ENCODE measurements at places on chromosomes 2 and 18.

DNA sequence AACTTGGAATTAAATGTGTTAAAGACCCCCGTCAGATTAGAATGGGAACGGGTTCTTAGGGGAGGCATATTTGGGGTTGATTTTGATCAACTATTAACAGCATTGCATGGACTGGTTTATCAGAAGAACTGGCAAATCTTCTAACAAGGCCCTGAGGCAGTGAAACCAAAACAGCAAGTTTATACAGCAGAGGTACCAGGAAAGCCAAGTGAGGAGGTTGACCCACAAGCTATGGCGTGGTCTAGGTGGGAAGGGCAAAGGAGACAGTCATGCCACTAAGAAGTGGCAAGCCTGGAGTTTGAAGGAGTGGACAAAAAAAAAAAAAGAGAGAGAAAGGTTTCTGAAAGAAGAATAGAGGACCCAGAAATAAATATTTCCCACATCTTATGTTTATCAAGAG, 187.0 kb downstream of the MREG start:
- DNase-seq, result no peak

- DNase-seq, result no peak
Measured at GRCh38 chr18:7307526-7307925, 76.6 kb downstream of the LRRC30 start.

GRCh38 chr2:192932376-192932775, 737.6 kb upstream of the TMEFF2 start:
- DNase-seq, result no peak

GRCh38 chr2:37786191-37786698, 114.8 kb upstream of the CDC42EP3 start:
- no peak for DNase-seq

- no peak for DNase-seq
Measured at GRCh38 chr2:98623657-98624056, 15.3 kb downstream of the UNC50 start.

- DNase-seq, result no peak
Measured at GRCh38 chr2:161415987-161416707, at the start of gene TBR1. Gene TBR1 (plus strand): TSS chr2:161416297. CDS start chr2:161416411, 114 bp downstream.

DNA sequence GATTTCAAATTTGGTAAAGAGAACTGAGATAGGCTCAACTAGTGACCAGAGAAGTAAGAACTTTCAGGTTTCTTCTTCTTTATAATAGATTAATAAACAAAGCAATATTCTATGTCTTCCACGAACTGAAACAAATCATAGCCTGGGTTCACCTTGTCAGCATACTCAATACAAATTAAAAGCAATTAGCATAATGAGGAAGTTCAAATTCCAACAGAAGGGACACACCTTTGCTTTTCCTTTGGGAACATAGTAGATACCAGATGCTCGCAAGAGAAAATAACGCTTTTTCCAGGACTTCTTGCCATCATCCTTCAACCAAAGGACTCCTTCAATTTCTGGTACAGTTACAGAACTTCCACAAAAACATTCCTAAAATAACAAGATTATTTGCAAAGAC, 79.9 kb downstream of the RAPH1 start:
- no peak for DNase-seq

DNA sequence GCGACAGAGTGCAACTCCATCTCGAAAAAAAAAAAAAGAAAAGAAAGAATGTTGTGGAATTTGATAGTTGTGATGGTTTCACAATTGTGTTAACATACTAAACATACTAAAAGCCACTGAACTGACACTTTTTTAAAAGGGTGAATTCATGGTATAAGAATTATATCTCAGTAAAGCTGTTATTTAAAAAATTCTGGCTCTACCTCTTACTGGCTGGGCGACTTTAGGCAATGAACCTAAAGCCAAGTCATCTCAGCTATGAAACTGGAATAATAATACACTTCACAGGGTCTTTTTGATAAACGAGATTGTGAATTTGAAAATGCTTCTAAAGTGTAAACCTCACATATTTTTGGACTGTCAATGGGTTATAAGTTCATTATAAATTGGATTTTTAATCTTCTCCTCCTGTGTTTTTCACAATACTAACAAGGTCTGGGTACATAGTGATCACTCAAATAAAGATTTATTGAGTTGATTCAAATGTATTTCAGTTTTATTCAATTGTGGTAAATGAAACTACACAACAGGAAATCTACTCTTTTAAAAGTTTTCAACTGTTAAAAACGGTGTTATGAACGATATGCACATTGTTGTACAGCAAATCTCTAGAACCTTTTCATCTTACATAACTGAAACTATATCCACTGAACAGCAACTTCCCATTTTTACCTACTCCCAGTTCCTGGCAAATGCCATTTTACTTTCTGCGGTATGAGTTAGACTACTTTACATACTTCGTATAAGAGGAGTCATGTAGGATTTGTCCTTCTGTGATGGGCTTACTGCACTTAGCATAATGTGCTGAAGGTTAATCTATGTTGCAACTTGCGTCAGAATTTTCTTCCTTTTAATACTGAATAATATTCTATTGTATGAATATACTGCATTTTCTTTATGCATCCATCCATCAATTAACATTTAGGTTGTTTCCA, 43.0 kb upstream of the GTF2A1L start:
- DNase-seq, result no peak

- DNase-seq, result no peak
Measured at GRCh38 chr2:164560181-164560792, 61.0 kb downstream of the GRB14 start.

DNA sequence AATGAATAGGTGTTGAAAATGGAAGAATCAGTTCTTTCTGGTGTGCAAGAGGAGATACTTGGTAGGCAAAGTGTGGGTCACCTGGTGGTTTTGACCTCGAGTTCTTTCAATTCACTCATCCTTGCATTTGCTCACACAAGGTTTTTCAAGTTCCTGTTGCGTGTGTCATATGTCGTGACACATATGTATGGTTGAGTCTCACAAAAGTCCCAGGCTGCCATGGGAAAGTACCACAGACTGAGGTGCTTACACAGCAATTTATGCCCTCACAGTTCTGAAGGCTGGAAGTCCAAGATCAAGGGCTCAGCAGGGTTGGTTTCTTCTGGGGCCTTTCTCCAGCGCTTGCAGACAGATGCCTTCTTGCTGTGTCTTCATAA, 64.4 kb downstream of the NCK2 start:
- no peak for DNase-seq

GRCh38 chr2:135797497-135798274, 39.3 kb downstream of the LCT start:
- DNase-seq, result peak; percentile 30

DNA sequence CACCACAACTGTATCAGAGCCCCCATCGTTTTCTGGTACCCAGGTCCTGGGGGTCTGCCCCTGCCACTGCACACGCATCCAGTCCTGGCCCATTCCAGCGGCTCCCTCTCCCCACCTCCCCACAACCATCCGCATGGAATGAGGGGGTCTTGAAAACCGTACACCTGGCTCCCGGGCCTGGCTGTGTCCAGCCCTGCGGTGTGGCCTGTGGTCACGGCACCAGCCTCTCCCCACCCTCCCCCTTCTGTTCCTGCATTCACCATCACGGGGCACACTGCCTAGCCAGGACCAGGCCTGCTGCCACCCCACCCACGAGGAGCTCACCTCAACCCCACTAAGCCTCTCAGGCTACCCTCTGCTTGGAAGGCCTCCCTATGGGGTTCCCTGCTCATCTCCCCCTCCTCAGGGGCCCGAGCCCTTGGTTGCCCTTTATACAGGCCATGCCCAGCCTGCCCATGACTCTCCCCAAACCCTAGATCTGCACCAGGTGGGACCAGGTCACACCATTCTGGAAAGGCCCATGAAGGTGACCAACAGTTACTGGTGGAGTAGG, 11.4 kb downstream of the GPR35 start:
- no peak for DNase-seq

- no peak for DNase-seq
Measured at GRCh38 chr2:127321303-127321702, 27.4 kb upstream of the ERCC3 start.

DNA sequence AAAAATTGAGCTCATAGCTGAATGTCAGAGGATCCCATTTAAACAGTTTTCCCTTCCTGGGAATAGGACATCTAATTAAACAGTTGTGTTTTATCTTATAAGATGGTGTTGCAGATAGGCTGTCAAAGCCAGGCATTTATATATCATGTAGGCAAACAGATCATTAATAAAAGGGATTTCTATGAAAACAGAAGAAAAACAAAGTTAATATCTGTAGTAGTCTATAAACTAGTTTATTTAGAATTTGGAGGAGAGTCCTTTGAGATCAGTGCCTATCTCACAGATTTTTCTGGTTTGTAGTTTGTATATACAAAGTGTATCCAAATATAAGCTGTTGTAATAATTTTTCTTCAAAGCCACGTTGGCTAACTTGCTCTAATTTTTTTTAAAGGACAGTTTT, 1738.2 kb upstream of the PIK3C3 start:
- DNase-seq, result no peak

- DNase-seq, result no peak
Measured at GRCh38 chr2:144533221-144533620, 13.3 kb upstream of the ZEB2 start.
